ENCODE measurements at places on chromosomes 7 and 10. TPM values are rescaled to one million over a fixed set of nuclear protein-coding genes. Genes with fewer than 3 reads are reported as not detected.

The CADPS2 gene
- 1.0 TPM for total RNA-seq

The TAS2R41 gene
- total RNA-seq = not detected

DNA sequence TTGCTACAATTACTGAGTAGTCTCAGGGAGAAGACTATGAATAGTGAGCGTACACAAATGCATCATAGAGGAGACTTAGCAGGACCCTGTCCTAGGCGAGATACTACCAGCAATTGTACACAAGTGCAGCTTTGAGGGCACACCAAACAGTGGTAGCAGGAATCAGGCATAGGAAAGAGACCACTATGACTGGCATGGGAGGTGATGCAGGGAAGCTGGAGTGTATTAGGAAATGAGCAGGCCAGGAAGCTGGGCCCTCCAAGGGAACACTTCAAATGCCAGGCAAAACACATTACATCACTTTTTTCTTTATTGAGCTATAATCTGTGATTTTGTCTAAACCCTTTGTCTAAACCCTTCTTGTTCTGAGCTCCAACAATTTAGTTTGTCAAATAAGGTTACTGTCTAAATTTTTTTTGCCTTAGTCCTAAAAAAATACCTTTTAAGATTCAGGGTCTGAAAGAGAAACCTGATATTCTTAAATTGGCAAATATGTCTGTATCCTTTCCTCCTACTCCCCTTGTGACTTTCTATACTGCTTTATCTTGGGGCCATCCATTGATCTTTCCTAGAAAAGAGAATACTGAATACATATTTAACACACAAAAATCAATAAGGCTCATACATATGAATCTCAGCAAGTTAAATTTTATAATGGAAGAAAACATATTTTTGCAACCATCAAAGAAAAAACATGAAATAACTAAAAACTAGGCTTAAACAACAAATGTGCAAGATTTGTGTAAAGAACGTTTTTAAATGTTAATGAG, 193.8 kb upstream of the PHYHIPL start:
- DNase-seq = no peak

DNA sequence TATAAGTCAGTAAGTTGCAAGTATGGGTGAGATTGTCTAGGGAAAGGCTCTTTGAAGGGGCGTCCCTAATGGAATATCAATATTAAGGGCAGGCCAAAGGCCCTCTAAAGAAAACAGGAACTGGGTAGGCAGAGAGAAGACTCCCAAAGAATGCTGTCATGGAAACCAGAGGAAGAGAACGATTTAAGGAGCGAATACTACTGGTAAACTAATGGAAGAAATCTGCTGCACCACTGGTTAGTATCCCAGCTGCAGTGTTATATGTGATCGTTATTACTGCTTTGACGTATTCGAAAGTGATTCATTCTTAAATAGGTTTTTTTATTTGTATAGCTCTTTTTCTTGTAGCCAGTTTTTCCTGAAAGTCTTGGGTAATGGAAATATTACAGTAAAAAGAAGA, 1.3 kb downstream of the CASP2 start:
- no peak for DNase-seq

DNA sequence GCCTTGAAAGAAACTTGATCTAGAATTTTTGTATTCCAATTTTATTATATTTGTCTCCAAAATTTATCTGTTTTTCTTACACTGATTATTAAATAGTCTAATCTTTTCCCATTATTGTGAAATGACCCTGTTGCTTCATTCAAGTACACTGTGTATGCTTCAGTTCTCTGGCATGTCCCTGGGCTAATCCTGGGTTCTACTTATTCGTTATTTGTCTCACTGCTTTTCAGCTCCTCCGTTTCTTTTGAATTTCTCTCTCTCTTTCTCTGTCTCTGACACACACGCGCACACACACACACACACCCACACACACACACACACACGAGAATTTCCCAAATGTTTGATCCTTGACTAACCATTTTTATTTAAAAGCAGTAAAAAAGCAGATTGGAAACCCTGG, 768.6 kb downstream of the NRG3 start:
- no peak for DNase-seq

DNA sequence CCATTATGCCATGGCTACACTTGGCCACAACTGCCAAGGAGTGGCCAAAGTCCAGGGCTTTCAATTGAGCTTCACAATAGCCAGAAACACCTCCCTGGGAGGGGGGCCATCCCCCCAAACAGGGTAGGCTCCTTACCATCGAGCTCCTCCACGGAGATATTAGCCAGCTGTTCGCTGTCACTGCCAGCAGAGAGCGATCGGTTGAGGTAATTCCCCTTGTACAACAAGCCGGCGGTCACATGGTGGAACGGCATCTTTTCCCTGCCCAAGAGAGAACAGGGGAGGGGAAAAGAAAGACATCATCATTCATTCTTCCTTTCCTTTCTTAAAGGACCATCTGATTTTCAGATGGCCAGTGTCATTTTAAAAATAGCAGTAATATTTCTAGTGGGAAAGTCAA, 133.6 kb downstream of the CALN1 start:
- no peak for DNase-seq

The CPEB3 gene
- 1.9 TPM for total RNA-seq

The ADIRF gene
- total RNA-seq = not detected

GRCh38 chr7:91946549-91946948, 5.9 kb downstream of the AKAP9 start:
- no peak for DNase-seq

The TMEM130 gene
- total RNA-seq = 1.5 TPM

DNA sequence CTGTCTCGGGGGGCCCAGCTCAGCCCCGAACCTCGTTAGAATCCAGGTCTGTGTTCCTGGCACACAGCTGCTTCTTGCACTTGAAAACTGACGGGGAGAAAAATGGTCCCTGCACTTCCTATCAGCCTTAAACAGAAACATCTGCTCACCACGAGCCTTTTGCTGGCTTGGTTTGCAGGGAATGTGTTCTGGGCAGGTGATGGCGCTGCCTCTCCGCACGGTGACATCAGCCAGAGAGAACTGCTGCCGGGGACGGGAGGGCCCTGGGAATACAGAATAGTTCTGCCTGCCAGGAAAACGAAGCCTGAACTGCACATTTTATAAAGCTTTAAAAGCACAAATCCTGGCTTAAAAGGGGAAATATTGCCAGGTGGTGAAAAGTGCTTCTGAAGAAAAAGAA, 622.5 kb downstream of the TYW1 start:
- no peak for DNase-seq

Data from osteocyte (in vitro differentiated cells).